T-helper 22 cell (primary cell): ENCODE measurements at places on chromosomes 3 and 15.

- no peak for DNase-seq
These were observed 11.7 kb downstream of the EDEM1 start for GRCh38 chr3:5198986-5199731.

GRCh38 chr3:157240408-157240807 is 80.5 kb upstream of the CCNL1 start:
- DNase-seq, result no peak

- no peak for DNase-seq
These were observed 74.6 kb downstream of the TGFBR2 start for GRCh38 chr3:30680789-30681648.

- DNase-seq, result no peak
These were observed 563.5 kb downstream of the PDCD6IP start for GRCh38 chr3:34361921-34362320.

GRCh38 chr3:133540896-133541674 is 32.4 kb upstream of the CDV3 start:
- DNase-seq, result no peak

DNA sequence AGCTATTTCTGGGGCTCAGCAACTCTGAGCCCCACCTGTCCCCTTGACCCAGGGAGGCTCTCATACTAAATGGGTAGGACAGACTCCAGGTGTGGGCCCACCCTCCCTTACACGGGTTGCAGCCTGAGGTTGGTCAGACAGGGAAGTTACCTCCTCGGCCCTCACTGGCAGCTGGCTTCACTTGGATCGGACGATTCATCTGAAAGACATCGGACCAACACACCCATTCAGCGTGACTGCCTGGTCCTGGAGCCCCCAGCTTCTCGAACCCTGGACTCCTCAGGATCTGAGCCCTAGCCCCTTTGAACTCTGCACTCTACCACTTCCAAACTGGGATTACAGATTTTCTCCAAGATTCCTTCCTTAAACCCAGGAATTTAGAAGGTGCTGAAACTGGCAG is 15.4 kb downstream of the CELF6 start:
- DNase-seq, result no peak

- no peak for DNase-seq
These were observed 1.9 kb upstream of the TRA2B start for GRCh38 chr3:185939721-185940120.

- no peak for DNase-seq
These were observed 32.2 kb downstream of the HGD start for GRCh38 chr3:120649830-120650233.

GRCh38 chr3:194836661-194837060 is 151.0 kb downstream of the FAM43A start:
- no peak for DNase-seq
